ENCODE measurements at places on chromosomes 2 and 18. TPM values are rescaled to one million over a fixed set of nuclear protein-coding genes. Genes with fewer than 3 reads are reported as not detected.

DNA sequence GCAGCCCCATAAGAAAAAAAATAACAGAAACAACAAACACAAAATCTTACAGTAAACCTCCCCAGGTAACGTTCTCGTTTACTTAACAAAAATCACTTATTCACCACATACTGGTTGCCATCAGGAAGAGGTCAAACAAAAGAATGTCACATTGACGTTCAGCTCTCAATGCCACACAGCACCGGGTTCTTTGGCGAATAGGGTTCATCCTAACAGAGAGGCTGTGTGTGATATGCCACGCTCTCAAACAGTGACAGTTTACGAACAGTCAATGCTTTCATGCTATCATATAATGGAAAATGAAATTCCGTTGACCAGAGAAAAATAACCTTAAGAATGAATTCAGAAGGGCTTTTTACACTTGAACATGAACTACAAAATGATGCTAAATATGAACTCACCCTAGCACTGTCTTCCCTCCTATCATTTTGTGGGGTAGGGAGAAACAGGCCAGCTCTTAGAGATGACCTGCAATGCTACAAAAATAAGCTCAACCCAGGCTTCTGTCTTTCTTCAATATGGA, 2.0 kb downstream of the TMEM163 start:
- DNase-seq: no peak
- no peaks in the 10 kb centered on the region for H3K36me3 ChIP-seq
- H3K4me3 ChIP-seq: no peak overlapping the region
- peaks cover 94% of the 10 kb centered on the region for H3K27me3 ChIP-seq
- H3K27ac ChIP-seq: no peak overlapping the region

DNA sequence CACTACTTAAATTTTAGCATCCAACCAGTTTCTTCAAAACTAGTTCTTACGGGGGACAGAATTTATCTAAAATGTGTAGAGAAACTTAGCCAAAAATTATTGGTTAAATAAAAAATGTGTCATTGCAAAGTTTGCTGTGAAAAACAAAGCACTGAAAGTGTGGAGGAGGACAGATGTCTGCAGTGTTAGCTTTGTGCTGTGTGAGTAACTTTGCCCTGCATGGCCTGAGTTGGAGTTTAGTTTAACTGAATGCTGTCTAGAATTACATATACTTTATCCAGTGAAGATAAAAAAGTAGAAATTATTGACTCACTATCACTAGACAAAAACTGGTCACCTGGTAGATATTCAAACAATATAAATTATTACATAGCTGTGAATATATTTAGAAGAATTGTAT, 1225.2 kb upstream of the CELF4 start:
- H3K27me3 ChIP-seq: no peaks in the 10 kb centered on the region
- DNase-seq: no peak
- no peak overlapping the region for H3K4me3 ChIP-seq
- no peaks in the 10 kb centered on the region for H3K4me1 ChIP-seq
- H3K36me3 ChIP-seq: no peaks in the 10 kb centered on the region

DNA sequence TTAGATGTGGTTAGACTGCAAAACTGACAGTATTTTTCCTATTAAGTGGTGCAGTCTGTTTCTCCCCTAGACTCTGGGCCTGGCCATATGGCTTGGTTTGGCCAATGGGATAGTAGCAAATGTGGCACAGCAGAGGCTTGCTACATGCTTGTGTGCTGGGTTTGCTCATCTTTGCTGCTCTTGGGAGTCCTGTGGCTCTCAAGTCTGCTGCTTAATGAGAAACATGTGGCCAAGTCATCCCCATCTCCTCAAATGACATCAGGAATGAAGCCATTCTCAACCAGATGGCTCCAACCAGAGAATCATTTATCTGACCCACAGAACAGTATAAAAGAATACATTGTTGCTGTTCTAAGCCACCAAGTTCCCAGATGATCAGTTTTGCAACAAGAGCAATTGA, 57.1 kb upstream of the PAX3 start:
- no peak overlapping the region for H3K4me3 ChIP-seq
- no peaks in the 10 kb centered on the region for H3K36me3 ChIP-seq
- H3K27ac ChIP-seq: no peak overlapping the region
- peak; percentile 62 for DNase-seq
- H3K4me1 ChIP-seq: peaks cover 29% of the 10 kb centered on the region

GRCh38 chr18:24080861-24081260, 58.0 kb upstream of the CABYR start:
- H3K36me3 ChIP-seq: peaks cover 10% of the 10 kb centered on the region
- H3K27ac ChIP-seq: no peak overlapping the region
- DNase-seq: no peak
- no peak overlapping the region for H3K4me3 ChIP-seq
- H3K27me3 ChIP-seq: no peaks in the 10 kb centered on the region

The DUSP2 gene
- 0.50 TPM for total RNA-seq
